ENCODE measurements at places on chromosomes 13 and 19.

- no peak for DNase-seq
Observed at GRCh38 chr13:91313581-91313980, 33.9 kb upstream of the MIR17HG start.

DNA sequence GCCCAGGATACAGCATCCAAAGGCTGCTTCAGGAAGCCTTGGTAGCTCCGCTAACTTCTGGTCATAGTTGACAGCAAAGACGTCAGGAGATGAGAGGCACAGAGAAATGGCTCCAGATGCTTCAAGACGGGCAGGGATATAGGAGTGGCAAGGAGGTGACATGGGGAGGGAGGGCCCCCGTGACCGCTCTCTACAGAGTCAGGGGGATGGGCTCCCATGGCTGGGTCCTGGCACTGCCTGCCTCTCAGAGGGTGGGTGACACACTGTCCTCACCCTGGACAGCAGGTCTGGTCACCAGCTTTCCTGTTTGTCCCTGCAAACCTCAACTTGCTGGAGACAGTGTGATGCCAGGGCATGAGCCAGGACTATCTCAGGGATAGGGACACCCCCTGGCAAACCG is 10.3 kb upstream of the ZNF14 start:
- no peak for DNase-seq

- DNase-seq, result no peak
Observed at GRCh38 chr13:89816404-89816803, 1531.1 kb upstream of the MIR17HG start.

DNA sequence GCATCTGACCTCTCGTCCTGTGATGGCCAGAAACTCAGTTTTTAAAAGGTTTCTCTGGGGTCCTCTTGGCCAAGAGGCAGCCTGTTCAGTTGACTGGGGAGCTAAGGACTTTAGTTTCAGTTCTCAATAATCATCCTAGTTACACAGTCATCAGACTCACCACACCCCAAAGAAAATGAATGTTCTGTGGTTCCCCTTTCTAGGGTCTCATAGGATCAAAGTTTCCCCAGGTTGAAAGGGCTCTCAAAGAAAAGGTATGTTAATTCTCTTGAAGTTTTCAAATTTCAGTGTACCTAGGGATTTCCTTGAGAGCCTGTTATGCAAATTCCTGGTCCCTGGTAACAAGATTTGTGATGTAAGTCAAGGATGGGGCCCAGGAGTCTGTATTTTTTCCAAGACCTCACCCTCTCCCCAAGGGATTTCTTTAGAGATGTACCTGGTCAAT is 94.9 kb downstream of the FAM216B start:
- DNase-seq, result no peak

- no peak for DNase-seq
Observed at GRCh38 chr13:101915331-101915730, 462.9 kb downstream of the ITGBL1 start.

DNA sequence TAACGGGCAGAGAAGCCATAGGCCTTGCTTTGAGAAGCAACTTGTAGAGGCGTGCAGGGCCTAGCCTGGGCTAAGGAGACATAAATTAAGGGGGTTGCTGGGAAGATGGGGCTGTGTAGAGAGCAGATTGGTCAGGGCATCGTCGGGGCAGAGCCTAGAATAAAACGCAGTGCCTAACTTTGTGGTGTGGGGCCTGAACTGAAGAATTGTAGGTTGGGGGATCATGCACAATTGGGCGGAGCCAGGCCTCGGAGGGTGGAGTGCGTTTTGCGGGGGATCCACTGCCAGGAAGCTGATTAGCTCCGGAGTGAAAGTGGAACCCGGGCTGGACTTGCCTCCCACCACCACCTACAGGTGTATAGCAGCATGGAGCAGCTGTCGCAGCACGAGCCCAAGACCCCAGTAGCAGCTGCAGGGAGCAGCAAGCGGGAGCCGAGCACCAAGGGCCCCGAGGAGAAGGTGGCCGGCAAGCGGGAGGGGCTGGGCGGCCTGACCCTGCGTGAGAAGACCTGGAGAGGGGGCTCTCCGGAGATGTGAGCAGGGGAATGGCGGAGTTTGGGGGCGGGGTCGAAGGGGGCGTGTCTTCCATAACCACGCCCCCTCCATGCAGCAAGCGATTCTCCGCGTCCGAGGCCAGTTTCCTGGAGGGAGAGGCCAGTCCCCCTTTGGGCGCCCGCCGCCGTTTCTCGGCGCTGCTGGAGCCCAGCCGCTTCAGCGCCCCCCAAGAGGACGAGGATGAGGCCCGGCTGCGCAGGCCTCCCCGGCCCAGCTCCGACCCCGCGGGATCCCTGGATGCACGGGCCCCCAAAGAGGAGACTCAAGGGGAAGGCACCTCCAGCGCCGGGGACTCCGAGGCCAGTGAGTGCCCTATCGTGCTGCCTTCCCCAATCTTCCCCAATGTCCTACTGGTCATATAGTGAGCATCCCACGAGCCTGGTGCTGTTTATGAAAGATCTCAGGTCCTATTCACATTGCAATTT is 13.8 kb downstream of the DNASE2 start:
- no peak for DNase-seq

DNA sequence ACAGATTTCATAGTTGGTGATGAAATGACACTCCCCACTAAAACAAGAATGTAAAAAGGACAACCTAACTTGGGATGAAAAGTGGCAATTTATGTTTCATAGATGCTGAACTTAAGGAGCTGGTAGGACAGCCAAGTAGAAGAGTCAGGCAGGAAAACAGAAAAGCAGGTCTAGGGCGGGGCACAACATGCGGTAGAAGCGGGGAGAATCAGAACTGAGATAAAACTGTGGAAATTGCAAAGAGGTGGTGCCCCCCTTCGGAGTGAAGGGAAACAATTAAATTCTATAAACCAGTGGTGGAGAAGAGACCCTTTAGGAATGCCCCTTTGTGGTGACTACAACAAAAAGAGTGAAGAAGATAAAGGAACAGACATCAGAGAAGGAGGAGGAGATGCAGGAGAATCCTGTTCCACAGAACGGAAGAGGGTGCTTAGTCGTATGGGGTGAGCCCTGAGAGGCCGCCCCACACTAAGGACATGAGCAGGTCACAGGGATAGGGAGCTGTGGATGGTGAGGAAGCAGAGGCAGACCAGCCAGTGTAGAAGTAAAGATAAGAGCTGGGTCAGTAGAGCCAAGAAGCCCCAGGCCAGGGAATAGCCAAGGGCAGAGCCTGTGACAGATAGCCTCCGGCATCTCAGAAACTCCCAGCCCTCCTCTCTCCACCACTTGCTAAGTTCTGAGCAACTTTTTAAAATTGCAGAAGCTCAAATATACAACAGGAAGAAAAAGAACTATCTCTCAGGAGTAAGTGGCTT is 100.3 kb upstream of the DOCK9 start:
- DNase-seq, result no peak

DNA sequence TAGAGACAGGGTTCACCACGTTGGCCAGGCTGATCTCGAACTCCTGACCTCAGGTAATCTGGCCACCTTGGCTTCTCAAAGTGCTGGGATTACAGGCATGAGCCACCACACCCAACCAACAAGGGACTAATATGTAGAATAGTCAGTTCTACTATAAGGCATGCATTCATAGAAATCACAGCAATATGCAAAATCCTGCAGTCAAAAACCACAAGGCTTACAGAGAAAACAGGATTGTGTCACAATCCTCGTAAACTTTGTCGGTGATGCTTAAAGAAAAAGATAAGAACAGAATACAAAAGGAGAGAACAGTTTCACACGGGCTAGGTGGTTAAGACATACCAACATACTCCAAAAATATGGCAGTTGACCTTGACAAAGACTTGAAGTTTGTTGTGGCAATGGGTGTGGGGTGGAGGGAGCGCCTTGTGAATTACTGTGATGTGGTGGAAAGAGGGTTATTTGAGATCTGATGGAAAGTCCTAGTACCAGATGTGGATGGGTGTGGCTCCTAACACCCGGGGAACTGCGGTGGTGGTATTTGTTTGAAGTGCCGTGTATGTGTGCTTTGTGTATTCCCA is 12.4 kb downstream of the NOSIP start:
- DNase-seq, result peak; percentile 100

GRCh38 chr19:45321848-45322247 is 827 bp downstream of the CKM start:
- DNase-seq, result no peak

DNA sequence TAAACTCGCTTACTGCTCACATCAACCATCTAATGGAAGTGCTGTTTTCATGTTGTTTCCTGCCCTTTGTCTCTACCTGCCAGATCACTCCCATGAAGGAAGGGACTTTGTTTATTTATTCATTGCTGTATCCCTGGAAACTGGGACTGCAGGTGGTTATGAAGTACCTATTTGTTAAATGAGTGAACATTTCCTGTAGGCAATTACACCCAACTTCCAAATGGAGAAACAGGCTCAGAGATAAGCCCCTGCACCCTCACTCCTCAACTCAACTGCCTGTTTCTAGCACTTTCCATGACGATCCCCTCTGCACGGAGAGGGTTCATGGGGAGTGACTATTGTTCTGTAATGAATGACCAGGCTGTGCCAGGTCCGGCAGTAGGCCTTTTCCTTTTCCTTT is 1.9 kb upstream of the SELENOW start:
- peak; percentile 69 for DNase-seq

- no peak for DNase-seq
Observed at GRCh38 chr13:37209621-37210580, 104.4 kb upstream of the CSNK1A1L start.

GRCh38 chr19:11247391-11247790 is 8.0 kb downstream of the ANGPTL8 start:
- DNase-seq, result no peak

- no peak for DNase-seq
Observed at GRCh38 chr13:30504081-30504480, 38.3 kb upstream of the HMGB1 start.

DNA sequence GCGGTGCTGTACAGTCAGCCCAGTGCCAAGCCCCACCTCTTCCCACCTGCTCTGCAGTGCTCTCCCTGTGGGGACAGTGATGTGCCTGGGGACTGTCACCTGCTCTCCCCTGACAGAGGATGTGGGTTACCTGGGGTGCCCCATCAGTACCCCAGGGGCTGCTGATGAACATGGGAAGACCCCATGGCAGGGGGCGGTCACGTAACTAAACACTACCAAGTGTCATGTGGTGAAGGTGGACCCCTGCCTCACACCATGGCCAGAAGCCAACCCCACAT is 12.7 kb downstream of the KDM4B start:
- no peak for DNase-seq

Measured in SW480 (cell line).